ENCODE measurements at places on chromosomes 2 and 18.
A peak's percentile ranks its signal among the peaks of the same experiment; 100 is the strongest.

DNA sequence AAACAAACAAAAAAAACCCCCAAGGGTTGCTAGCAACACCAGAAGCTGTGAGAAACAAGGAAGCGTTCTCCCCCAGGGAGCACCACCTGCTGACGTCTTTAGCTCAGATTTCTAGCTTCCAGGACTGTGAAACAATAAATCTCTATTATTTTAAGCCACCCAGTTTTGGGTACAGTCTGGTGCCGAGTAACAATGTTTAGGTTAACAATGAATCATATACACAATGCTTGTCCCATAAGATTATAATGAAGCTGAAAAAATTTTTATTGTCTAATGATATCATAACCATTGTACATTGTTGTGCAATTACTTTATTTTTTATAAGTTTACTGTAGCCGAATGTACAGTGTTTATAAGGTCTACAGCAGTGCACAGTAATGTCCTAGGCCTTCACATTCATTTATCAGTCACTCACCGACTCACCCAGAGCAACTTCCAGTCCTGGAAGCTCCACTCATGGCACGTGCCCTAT lies 72.1 kb upstream of the CAB39 start:
- DNase-seq, result no peak

DNA sequence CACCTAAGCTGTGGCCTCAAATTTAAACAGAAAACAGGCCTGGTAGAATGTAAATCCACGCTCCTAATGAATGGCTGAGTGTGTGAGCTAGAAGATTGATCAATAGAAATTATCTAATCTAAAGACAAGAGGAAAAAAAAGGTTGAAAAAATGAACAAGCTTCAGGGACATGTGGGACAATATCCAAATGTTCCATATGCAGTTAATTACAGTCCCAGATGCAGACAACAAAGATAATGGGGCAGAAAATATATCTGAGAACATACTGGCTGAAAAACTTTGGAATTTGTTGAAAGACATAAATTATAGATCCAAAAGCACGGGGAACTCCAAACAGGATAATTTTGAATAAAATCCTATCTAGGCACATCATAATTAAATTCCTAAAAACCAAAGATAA lies 186.7 kb upstream of the SIX2 start:
- DNase-seq, result no peak

DNA sequence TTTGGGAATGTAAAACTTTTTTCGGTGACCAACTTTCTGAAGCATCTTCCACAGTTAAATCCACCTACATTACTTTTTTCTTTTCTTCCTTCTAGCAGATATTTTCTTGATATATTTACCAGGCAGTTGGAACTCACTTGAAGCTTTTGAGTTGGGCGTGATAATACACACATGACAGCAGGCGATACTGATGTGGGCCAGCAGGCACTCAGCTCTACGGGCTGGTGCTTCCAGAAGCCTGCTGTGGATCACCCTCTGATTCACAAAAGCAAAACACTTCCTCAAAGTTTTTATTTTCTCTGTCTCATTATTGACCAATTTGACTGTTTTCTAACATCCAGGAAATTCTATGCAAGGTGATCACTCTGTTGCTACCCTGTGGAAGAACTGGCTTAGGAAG lies 22.9 kb downstream of the GRHL1 start:
- no peak for DNase-seq

DNA sequence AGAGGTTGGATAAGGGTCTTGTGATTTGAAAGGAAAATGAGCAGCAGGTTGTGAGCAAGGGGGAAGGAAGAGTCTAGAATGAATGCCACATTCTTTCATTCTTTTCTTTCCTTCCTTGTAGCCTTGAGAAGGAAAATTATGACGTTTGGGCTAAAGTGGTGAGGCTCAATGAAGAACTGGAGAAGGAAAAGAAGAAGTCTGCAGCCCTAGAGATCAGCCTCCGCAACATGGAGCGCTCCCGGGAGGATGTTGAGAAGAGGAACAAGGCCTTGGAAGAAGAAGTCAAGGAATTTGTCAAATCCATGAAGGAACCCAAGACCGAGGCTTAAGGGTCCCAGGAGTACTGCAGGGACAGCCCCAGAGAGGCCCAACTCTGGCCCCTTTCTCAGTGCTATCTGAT lies 45.3 kb downstream of the BMP10 start:
- no peak for DNase-seq

- no peak for DNase-seq
Measured at GRCh38 chr2:160010361-160011145, 51.9 kb downstream of the PLA2R1 start.

DNA sequence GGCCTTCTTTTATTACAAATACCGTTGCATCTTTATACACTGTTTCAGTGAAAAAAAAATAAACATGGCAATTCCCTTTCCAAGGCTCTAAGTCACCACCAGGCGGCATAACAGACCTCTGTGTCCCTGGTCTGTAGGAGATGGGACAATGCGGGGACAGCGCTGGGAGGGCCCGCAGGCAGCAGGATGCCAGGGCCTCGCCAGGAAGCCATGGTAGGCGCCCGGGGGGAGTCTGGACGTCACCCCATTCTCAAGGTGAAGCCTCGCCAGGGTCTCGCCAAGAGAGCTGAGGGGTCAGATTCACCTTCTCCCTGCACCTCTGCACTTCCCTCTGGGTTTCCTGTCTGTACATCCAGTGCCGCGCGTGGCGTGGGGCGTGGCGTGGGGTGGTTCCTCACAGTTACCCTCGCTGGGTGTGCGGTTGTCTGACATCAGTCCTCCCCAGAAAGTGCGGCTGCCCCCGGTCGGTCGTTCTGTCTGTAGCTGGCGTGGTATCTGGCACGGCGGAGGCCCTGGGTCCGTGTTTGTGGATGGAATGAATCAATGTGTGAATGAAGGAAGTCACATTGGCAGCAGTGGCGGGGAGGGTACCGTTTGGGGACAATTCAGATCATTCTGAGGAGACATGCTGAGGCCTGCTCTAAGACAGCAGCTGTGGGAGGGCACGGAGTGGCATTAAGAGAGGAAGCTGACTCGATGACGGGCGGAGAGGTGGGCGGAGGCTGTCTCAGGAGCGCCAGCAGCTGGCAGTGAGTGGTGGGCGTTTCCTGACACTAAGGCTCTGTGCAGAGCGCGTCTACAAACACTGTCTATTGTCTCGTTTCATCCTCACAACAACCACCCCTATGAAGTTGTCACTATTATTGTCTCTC lies 46.0 kb downstream of the LRRFIP1 start:
- no peak for DNase-seq

GRCh38 chr2:36329746-36330472 lies 25.7 kb upstream of the CRIM1 start:
- DNase-seq, result no peak

- DNase-seq, result no peak
Measured at GRCh38 chr2:237471438-237472186, 15.4 kb upstream of the MLPH start.

DNA sequence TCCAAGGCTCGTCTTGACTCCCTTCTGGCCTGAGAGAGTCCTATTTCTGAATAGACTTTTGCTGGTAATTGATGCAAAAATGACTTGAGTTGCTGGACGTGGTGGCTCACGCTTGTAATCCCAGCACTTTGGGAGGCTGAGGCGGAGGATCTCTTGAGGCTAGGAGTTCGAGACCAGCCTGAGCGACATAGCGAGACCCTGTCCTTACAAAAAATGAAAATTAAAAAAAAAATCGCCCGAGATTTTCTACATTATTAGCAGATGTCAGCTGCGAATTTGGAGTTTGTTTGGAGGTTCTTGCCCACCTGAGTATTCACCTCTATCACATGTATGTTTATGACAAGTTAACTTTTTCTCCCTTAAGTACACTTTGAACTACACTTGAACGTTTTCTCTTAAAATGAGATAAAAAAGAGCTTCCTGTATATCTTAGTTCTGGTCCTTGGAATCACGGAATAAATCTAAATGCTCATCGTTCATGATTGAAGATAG lies 471 bp upstream of the C2orf42 start:
- no peak for DNase-seq

DNA sequence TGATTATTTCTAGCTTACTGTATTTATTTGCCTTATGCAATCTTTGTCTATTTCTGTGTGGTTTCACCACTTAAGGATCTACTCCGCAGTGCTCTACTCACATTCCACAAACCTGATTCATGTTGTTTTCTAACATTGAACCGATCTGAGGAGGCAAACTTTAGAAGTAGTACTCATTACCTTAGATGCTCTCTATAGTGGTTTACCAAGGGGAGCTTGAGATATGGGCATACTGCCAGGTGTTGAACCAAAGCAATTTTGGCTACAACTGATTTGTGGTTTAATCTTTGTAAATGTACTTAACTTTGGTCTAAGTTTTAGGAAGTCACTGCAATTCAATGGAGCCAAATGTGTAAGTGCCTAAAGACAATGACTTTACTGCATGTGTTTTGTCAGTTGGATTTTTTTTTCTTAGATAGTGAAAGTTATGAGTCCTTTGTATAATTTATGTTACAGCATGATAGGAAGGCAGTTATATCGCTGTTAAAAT lies 50.1 kb downstream of the MAP2 start:
- DNase-seq, result no peak

DNA sequence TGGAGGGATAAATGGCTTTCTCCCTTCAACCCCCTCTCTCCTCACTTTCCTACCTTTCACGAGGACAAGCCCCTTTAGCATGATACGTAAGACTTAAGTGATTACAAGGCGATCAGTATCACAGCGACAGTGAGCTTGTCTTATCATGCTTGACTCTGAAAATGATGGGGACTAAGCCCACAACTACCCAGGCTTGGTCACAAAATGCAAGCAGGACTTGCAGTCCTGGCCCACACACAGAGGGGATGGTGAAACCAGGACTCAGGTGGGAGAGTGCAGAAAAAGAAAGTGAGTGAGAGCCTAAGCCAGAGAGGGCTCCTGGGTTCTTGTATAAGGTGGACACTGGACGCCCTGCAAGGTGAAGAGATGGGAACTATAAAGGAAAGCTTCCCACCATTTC lies 95.7 kb upstream of the ARL4C start:
- DNase-seq, result no peak

- DNase-seq, result no peak
Measured at GRCh38 chr2:30336978-30337841, 105.9 kb downstream of the LBH start.

DNA sequence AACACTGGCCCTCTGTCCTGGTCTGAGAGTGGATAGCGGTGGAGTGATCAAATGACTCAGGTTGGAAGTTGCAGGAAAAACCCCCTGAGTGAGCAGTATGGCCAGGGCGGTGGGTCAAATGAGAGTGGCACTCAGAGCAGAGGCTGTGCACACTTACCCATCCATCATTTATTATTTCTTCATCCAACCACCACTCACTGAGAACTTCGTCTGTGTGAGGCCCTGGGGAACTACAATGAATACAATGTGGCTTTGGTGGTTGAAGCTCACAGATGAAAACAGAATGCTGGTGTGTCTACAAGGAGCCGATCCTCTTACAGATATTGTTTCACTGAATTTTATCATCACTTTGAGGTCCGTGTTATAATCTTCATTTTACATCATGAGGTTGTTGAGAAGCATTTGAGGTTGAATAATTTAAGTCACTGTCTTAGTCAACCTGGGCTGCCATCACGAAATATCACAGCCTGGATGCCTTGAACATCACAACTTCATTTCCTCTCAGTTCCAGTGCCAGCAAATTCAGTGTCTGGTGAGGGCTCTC lies 73.4 kb upstream of the ID2 start:
- no peak for DNase-seq

DNA sequence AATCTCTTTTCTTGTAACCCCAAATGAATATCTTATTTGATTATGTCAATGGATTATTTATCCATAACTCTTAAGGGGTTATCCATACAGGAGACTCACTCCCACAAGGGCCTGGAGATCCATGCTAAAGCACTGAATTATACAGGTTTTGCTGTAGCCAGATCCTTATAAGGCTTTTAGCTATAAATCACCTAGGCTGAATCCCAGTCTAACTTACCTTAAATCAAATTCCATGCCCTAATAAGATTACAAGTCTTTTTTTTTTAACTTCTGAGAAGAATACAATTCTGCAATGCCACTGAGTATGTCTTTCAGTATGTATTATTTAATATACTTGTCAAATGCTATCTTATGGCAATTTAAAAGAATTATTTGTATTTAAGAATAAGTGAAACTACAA lies 340.5 kb downstream of the NBAS start:
- no peak for DNase-seq

DNA sequence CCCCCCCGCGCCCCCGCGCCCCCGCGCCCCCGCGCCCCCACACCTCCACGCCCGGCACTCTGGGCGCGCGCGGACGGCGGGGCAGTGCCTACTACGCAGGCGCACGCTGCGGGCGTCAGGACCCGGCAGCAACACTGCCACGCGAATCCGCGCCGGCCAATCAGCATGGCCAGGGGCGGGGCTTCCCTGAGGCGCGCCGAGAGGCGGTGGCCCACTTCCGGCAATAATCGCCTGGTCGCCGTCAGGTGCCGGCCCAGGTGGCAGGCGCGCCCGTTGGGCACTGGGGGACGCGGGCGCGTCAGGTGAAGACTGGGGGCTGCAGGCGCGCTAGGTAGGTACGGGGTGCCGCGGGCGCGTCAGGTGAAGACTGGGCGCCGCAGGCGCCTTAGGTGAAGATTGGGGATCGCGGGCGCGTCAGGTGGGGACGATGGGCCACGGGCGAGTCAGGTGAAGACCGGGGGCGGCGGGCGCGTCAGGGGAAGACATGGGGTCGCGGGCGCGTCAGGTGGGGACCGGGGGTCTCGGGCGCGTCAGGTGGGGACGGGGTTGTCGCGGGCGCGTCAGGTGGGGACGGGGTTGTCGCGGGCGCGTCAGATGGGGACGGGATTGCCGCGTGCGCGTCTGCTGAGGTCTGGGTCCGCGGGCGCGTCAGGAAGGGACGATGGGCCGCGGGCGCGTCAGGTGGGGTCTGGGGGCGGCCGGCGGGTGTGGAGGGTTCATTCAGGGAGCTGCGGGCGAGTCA lies 219.1 kb downstream of the RTP5 start:
- peak; percentile 85 for DNase-seq

DNA sequence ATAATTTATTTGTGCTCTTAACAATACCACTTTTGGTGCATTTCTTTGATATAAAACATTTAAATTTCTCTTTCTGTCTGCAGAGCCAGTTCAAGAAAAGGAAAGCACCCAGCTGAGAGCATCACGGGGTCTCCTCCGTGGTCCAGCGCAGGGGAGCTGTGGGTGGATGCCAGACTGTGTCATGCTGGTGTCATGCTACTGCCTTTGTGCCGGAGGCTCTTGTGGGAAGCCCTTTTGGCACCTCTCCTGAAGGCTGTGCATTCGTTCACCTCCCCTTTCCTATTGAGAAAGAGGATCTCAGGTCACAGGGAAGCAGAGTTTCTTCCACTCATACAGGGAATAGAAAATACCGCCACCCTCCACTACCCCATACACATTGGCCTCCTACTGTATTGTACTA lies 450.4 kb downstream of the GALR1 start:
- no peak for DNase-seq

DNA sequence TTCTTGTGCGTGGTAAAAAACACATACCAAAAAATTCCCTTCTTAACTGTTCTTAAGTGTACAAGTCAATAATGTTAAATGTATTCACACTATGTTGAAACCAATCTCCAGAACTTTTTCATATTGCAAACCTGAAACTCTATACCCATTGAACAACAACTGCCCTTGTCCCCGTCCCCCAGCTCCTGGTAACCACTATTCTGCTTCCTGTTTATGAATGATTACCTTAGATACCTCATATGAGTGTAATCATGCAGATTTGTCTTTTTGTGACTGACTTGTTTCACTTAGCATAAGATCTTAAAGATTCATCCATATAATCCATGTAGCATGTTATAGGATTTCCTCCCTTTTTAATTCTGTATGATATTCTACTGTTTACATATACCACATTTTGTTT lies 59.9 kb downstream of the NAT8 start:
- DNase-seq, result no peak

Measured in muscle of arm (tissue), 14 donors.